AG09309 (cell line): ENCODE measurements at places on chromosomes 13 and 19.
A peak's percentile ranks its signal among the peaks of the same experiment; 100 is the strongest.

GRCh38 chr13:20679879-20680278 lies 23.6 kb upstream of the IL17D start:
- no peak for DNase-seq

DNA sequence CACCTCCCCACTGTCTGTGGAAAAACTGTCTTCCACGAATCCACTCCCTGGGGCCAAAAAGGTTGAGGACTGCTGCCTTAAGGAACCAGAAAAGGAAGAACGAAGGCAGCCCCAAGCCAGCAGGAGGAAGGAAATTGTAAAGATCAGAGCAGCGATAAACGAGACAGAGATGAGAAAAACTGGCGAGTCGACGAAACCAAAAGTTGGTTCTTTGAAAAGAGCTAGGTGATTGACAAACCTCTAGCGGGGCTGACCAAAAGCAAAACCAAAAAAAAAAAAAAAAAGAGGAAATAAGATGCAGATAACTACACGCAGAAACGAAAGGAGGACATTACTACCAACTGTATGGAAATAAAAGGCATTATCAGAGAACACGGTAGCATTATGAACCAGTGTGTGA lies 76.9 kb downstream of the GADD45B start:
- no peak for DNase-seq

- DNase-seq = no peak
These were observed 344.8 kb downstream of the ENOX1 start for GRCh38 chr13:43441899-43442499.

DNA sequence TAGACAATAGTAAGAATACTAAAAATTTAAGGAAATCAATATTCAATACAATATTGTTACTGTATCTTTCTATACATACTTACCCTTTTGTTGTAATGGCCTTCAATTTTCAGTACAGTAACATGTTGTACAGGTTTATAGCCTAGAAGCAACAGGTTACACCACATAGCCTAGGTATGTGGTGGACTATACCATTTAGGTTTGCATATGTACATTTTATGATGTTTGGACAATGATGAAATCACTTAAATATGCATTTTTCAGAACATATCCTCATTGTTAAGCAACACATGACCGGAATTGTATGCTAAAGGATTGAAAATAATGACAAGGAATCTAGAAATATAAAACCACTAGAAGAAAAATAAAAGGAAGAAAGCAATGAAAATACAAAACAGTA lies 611.4 kb downstream of the DACH1 start:
- no peak for DNase-seq

GRCh38 chr19:3243819-3244700 lies 19.6 kb downstream of the CELF5 start:
- DNase-seq = peak; percentile 1

GRCh38 chr13:71210861-71211260 lies 656.1 kb downstream of the DACH1 start:
- DNase-seq = no peak

GRCh38 chr13:77860507-77860981 lies 58.1 kb downstream of the EDNRB start:
- DNase-seq = no peak

DNA sequence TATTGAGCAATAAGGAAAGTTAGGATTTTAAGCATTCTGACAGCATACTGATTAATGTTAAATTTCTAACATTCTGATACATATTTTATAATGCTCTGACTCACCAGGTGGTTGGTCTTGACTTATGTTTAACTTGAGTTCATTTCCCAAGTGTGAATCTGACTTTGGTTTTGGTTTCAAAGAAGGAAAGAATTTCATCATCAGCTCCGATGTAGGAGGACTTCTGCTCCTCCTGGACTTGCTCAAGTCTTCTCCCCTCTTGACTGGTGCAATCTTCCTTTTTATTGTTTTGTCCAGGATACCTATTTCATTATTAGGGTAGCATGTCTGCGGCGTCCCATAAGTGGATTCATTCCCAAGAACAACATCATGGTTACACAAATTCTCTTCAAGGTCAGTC lies 141.3 kb downstream of the RNF17 start:
- peak; percentile 43 for DNase-seq

GRCh38 chr19:10226376-10227025 lies 4.6 kb downstream of the S1PR2 start:
- no peak for DNase-seq

- no peak for DNase-seq
These were observed 60.8 kb downstream of the AP1M1 start for GRCh38 chr19:16258440-16258903.

DNA sequence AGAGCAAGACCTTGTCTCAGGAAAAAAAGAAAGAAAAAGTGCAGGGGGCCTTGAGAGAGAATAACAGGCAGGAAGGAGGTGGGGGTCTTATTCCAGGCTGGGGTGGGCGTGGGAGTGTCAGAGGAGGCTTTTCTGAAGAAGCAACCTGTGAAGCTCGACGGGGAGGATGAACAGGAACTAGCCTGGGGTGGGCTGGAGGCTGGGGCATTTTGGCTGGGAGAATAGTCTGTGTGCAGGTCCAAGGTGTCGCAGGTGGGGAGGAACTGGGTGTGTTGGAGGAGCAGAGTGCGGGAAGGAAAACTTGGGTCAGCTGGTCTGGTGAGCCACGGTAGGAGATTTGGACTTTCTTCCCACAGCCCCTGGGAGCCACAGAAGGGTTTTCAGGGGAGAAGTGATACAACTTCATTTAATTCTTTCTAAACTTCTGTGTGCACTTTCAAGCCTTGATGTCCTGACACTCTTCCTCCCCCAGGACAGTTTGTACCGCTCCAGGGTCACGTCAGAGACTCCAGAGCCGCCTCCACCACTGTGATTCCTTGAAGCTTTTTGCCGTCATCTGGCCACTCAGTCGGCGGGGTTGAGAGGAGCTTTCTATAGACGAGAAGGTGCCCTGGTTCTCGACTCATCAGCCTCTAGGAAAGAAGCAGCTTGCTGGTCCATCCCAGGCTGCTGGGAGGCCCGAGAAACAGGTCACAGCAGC lies 138.7 kb downstream of the SIPA1L3 start:
- DNase-seq = no peak

- no peak for DNase-seq
These were observed 4.5 kb downstream of the GNG8 start for GRCh38 chr19:46631481-46631880.

DNA sequence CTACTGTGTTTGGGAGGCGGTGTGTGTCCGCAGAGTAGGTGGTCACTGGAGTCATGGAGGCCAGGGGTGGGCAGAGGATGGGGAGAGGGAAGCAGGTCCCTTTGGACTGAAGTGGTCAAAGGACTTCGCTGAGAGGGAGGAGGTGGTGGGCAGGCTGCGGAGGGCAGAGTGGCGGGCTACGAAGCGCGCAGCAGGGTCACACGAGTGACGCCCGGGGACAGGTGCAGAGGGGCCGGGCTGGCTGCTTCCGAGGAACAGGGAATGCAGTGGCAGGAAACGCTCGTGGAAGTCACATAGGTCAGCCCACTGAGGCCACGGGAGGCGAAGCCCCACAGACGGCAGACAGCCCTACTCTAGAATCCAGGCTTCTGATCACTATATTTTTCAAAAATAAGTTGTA lies 111.5 kb downstream of the URI1 start:
- DNase-seq = no peak

DNA sequence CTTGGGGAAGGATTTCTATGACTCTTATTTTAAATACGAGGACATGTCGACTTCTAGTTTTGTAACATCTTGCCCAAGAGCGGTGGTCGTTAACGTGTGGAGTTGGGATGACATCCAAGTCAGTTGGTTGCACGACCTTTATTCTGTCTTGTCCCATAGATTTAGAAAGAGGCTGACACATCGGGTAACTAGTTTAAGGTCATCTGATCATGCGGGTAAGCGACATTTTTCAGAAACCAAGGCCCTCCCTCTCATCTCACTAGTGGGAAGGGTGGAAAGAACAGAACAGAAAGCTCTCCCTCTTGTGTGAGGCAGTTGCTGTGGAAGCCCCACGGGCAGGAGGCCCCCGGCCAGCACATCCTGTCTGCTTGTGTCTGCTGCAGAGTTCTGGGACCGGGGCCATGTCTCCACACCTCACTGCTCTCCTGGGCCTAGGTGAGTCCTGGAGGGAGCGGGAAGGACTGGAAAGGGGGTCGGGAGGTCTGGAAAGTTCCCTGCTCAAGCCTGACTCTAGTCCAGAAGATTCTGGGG lies at the start of gene LAIR2:
TSS of gene LAIR2 (plus strand) at position 314 of the 531 bp plus-strand sequence. CDS start at position 402, 88 bp downstream.
- DNase-seq = no peak

DNA sequence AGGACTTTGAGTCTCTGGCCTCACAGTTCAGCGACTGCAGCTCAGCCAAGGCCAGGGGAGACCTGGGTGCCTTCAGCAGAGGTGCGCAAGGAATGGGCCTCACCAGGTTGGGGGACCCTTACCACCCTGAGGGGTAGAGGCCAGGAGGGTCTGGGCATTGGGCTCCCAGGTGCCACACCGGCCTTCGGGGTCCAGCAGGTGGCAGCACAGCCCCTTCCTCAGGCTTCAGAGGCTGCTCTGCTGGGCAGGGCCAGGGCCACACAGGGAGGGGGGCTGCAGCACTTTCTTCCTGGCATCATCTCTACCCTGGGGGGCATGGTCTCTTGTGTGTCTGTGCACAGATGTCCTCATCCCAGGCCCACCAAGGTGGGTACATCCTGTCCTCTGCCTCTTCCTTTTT lies 12.9 kb downstream of the PIN1 start:
- DNase-seq = no peak

GRCh38 chr13:52036037-52036436 lies 11.5 kb downstream of the UTP14C start:
- DNase-seq = no peak

DNA sequence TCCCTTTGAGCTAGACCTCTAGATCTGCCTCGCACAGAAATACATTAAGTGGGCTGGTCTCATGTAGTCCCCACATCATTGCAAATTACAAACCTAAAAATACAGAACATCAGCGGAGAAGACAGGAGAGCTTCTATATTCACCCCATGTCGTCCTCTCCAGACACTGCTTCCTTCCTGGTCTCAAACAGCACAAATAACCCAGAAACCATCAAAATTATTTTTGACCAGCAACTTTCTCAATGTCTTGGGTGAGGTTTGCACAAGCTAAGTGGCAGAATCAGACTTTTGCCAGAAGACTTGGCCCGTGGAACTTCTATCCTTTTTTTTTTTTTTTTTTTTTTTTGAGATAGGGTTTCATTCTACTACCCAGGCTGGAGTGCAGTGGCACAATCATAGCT lies 28.2 kb downstream of the CLEC17A start:
- DNase-seq = no peak

DNA sequence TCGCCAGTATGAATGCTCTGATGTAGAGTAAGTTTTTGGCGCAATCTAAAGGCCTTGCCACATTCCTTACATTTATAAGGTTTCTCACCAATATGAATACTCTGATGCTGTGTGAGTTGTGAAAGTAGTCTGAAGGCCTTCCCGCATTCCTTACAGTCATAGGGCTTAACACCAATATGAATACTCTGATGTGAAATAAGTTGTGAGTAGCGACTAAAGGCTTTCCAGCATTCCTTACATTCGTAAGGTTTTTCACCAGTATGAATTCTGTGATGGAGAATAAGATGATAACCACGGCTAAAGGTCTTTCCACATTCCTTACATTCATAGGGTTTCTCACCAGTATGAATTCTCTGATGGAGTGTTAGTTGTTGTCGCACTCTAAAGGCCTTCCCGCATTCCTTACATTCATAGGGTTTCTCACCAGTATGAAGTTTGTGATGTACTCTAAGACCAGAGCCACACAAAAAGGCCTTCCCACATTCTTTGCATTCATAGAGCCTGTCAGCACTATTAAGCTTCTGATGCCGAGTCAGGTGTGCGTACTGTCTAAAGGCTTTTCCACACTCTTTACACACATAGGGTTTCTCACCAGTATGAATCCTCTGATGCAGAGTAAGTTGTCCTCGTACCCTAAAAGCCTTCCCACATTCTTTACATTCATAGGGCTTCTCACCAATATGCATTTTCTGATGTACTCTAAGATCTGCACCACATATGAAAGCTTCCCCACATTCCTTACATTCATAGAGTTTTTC lies 14.1 kb upstream of the ZFP14 start:
- DNase-seq = no peak

DNA sequence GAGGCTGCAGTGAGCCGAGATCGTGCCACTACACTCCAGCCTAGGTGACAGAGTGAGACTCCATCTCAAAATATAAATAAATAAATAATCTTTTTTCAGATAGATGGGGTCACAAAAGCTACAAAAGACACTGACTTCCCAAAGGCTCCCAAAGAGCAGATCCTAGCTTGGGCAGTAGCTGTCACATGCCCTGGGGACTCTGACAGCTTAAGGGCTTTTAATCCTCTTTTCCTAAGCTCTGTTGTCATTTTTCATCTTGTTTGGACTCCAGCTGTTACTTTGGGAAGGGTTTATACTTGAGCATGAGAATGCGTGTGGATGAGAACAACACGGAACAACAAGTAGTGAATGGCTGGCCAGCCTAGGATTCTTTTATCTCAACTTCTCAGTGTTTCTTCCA lies 231.7 kb downstream of the MZT1 start:
- DNase-seq = no peak

DNA sequence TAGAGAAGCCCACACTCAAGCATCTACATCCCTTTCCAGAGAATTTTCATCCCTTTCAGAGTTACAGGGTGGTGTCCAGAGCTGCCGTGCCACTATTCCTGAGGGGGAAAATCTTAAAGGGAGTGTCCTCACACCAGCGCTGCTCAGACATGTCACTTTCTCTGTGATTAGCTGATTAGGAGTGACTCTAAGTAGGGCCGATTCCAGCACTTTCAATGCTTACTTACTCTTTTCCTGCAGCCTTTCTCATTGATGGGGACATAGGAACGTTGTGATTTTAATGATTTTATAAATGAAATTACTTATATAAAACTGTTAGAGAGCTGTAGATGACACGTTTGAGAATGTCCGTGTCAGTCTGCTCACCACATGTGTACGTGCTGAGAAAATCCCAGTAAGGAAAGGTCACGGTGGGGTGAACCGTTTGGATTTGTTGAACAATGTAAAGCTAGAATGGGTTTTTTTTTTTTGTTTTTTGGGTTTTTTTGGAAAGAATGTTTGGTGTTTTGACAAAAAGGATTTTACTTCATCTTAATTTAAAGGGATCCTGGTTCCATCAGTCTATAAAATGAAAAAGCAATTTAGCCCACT lies 56.6 kb upstream of the SPATA13 start:
- no peak for DNase-seq
